ENCODE measurements at places on chromosomes 11 and 22.

DNA sequence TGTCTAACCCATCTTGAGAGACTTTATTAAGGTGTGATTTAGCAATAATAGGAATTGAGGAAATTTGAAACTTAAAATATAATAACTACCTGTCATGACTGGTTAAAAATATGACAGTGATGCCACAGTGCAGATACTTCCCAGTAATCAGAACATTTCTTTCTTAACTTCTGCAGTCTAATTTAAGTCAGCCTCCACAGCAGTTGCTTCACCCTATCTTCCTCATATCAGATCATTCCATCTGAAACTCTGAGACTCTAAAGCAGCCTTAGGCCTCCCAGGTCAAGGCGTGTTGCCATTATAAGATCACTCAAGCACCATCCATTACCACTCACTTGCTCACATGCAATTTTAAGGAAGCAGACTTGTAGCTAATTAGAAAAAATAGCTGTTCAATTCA is 302.2 kb downstream of the AASDHPPT start:
- DNase-seq = no peak

DNA sequence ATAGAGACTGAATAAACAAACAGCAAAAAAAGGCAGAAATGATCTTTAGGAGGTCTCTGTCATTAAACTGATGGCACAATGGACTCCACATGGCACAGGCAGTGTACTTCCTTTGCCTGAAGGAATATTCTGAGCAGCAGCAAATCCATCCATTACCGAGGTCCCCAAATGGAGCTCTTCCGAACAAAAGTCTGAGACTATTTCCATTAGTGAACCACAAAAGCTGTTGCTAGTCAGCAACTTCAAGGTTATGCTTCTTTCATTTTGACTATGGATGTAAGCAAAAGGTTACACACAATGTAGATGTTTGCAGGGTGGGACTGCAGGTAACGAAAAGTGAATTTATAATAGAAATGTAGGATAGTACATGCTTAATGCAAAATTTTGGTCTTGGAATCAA is 14.5 kb downstream of the NARS2 start:
- DNase-seq = no peak

DNA sequence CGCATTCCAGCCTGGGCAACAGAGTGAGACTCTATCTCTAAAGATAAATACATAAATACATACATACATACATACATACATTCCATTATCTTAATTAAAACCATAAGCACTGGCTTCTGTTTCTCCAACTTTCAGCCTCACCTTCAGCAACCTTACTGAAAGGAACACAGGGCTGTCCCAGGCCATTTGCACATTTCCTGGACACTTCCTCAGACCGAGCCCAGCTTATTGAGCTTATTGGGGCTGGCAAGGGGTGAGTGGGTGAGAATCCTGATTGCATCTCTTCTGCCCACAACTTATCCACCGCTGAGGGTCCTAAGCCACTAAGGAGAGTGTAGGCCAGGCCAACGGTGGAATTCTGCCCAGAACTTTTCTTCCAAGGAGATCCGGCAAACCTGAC is 16.5 kb upstream of the LRP5 start:
- no peak for DNase-seq

DNA sequence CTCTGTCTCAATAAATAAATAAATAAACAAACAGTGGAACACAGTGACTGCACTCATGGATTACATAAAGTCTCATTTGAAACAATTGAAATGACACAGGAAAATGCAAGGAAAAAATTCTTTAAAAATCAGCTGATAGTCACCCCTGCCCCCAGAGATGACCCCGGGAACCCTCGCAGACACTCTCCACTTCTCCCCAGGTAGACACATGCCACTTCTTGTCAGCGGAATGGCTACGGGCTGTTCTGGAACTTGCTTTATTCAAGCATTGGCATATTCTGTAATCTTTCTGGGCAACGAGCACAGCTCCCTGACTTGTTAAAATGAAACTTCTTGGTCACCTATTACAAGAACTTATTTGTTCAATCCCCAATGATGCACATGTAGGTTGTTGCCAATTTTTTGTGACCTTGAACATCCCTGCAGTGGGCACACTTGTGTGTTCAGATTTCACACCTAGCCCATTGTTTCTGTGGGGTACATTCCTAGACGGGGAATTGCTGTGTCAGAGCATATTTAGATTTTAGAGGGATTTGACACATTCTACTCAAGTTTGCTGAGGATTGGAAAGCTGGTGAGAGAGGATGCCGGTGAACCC is 32.8 kb downstream of the MYEOV start:
- no peak for DNase-seq

DNA sequence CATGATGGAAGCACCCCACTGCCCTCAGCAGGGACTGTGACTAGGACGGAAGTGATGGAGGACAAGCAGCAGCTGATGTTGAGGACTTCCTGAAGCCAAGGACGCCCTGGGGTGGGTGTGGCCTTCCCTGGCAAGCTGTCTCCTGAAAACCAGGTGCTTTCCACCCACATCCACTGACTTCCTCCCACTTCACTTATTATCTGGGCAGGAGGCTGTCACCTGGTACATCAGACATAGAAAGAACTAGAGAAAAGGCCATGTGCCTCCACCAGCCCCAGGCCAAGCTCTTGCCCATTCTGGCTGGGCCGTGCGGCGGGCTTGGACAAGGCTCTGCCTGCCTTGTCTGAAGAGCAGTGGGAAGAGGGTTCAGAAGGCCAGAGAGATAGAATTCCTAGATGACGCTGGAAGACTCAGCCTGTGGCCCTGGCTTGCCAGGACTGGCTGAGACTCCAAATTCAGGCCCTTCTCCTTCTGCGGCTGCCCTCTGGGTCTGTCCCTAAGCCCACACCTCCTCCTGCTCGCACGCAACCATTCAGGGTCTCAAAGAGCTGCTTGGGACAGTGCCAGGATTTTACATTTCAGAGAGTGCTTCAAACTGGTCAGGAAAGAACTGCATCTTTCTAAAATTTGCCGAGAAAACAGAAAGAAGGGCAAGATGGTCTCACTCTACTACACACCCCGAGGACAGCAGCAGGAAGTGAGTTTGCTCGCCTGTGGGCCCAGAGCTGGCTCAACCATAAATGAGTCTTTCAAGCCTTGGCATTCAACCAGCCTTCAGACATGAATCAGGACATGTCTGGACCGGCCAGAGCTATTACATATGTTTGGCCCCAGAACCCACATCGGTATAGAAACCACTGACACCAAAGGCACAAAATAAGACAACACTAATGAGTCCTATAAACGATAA is 13.3 kb downstream of the ARHGAP1 start:
- DNase-seq = no peak

DNA sequence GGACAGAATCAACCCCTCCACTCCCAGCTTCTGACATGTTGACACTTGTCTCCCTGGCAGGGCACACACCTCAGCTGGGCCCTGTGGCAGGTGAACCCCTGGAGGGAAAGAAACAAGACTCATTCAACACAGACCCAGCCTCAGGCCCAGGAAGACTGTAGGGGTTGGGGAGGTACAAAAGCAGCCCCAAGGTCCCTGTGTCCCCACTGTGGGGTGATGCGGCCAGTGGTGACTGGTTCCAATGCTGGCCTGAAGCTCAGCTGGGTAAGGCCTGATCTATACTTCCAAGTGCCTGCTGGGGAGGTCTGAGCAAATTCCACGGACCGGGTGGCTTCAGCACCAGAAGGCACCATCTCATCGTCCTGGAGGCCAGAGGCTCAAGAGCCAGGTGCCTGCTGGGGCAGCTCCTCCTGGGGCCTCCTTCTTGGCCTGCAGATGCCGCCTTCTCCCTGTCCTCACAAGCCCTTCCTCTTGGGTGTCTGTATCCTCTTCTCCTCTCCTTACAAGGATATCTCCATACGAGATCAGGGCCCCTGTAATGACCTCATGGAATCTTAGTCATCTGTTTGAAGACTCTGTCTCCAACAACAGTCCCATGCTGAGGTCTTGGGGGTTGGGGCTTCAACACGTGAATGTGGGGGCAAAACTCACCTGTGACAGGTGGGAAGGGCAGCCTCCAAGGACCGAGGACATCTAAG is 1492.1 kb downstream of the BRD1 start:
- no peak for DNase-seq

GRCh38 chr22:23470811-23471389 is 109.2 kb downstream of the IGLL1 start:
- DNase-seq = no peak
